ENCODE measurements at places on chromosomes 3 and 15.

DNA sequence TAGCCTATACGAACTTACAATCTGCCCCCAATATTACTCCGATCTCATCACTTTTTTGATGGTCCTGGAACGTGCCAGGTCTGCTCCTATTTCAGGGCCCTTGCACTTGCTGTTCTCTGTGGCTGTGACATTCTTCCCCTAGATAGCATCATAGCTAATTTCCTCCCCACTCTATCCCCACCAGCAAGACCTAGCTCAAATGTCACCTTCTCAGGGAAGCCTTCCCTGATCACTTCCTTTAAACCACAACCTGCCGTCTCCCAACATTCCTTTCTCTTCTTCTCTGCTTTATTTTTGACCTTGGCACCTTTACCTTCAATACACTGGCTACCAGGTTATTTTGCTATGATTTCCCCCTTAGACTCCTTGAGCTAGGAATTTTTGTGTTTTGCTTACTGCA lies 5.3 kb upstream of the SMAD6 start:
- DNase-seq = no peak

- no peak for DNase-seq
Measured at GRCh38 chr3:79973917-79974595, 206.3 kb upstream of the ROBO1 start.

DNA sequence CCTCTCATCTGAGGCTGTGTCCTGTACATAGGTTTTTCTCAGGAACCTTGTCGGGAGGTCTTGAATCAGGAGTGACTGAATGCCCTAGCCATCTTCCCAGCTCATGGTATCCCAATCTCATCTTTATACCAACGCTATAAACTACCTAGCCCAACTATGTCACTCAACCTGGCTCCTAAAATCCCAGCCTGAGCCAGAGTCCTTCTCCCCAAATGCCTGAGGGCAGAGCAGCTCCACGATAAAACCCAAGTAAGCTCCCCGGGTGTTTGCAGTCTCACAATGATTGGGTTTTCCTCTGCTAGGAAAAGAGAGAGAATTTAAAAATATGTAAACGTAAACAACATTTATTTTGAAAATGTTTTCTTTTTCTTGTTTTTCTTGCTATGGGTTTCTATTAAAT lies 14.4 kb downstream of the EIF1B start:
- no peak for DNase-seq

GRCh38 chr3:11705049-11705448 lies 61.3 kb upstream of the VGLL4 start:
- DNase-seq = no peak

DNA sequence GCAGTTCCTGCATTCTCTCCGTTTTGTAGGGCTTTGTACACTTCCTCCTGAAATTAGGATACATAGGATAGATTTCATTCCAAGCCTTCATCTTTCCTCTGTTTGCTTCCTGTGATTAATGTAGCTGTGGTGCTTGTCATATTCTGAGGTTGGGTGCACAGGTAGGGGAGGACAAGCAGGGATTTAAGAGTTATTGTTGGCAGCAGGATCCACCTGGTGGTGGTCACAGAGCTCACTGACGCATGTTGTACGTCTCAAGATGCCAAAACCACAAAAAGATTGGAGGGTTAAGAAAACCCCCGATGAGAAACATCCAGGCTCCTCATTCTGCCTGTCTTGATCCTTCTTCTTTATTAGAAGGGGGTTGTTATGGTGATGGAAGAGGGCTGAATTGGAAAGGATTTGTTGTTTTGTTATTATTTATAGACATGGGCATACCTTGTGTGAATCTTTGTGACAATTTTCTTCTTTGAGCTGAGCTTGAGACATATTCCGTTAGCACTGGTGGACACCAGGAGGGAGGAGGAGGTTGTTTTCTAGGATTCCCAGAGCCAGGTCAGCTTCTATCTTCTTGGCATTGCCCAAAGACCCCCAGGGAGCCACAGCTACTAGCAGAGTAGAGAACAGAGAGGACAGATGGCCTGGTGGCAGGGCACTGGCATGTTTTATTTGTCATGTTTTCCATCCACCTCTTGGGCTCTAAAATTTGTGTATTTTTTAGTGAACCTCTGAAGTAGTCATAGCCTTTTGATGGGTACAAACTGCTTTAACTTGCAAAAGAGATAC lies 57.7 kb upstream of the LARS2 start:
- no peak for DNase-seq

DNA sequence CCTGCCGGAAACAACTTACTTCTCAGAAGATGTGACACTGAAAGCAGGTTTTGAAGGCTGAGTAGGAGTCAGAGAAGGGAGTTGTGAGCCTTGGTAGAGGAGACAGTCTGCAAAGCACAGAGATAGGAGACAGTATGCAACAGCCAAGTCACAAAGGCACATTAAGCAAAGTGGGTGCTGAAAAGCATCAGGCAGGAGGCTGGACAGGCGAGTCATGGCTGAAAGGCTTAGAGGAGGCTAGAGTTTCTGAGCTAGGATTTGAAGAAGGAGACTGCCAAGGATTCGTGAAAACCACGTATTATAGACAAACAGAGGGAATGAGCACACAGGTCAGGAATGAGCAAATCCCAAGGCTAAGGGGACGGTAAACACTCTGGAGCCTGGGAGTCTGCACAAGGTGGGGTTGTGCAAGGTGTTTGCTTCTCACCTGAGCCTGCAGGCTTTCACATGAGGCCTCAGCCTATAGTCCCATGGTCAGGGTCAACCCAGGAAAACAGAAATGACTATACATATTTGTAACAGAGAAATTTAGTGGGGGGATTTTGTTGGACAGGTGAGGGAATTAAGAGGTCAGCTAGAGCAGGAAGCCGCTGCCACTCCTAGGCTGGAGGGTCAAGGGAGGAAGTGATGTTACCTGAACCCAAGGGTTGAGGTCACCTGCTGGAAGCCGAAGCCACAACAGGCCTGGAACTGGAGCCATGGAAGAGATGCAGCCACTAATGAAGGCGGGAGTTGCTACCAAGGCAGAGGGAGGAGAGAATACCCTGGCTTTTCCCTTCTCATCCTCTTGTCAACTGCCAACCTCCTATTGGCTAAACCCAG lies 23.1 kb upstream of the TRIM71 start:
- DNase-seq = no peak

GRCh38 chr15:70555713-70556112 lies 207.6 kb downstream of the UACA start:
- no peak for DNase-seq

GRCh38 chr3:39453134-39453533 lies 14.3 kb upstream of the MOBP start:
- DNase-seq = no peak

- no peak for DNase-seq
Measured at GRCh38 chr3:144384241-144384979, 412.8 kb downstream of the DIPK2A start.

DNA sequence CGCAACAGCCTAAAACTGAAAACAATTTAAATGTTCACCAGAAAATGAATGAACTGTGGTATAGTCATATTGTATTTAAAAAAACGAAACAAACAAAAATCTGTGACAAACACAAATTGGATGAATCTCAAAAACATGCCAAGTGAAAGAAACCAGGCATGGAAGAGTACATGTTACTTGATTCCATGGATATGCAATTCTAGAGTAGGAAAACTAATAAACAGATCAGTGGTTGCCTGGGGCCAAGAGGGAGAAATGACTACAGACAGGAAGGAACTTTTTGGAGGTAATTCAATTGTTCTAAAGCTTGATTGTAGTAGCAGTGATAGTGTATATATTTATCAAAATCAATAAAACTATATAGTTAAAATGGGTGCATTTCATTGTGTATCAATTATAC lies 16.8 kb downstream of the UBE3A start:
- DNase-seq = no peak

DNA sequence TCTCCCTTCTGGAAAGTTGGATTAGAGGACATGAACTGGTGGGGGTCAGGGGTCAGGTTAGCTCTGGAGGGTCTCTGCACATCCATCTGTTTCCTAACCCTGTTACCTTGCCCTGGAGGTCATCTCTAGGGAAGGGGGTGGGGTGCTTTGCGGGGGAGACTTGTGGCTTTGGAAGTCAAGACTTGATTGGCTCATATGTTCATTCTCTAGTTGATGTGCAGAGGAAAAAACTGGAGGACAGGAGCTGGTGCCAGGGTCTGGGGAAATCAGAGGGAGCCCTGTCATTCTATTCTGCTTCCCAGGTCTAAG lies 42.9 kb upstream of the ROPN1 start:
- no peak for DNase-seq

DNA sequence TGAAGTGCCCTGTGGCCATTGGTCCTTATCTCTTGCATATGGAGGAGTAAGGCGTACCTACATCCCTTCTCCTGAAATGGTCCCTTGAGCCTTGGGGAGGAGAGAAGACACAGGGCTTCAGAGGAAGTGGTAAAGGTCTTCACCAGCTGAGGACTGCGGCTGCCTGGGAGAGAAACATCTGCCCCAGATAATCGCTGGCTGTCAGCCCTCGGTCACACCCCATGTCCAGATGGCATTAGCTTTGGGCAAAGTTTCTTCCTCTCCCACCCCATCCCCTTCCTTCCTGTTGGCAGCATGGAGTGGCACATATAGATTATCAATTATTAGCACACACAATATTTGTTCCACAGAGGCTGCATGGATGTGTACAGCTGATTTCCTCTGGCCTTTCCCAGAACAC lies 61.6 kb downstream of the LRTM1 start:
- no peak for DNase-seq

- DNase-seq = no peak
Measured at GRCh38 chr3:172678068-172678467, 32.8 kb downstream of the NCEH1 start.

DNA sequence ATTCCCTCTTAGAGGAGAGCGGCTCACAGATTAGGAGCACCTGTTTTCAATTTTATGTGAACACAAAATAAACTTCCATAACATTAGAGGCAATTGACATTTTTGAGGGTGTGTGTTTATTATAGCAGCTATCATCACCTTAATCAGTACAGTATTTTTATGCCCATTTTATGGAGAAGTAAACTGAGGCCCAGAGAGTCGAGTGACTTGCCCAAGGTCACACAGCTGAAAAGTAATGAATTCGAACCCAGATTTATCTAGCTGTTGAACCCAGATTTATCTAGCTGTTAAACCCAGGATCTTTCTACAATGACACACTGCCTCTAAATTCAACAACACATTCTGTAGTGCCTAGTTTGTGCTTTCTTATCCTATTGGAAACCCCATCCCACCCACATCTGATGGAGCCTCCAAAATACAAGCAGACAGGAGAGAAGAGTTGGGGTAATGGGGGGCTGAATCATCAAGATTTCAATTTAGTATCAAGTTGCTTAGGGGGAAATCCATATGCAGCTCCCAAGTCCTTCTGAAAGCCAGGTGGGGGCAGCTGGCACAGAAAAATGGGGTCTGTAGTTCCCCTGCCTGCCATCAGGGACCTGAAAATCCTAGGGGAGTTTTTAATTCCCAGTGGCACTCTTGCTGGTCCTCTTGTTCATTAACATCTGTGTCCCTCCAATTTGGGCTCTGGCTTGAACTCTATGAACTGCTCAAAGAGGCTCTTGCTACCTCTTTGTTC lies 50.4 kb upstream of the TRA2B start:
- no peak for DNase-seq

GRCh38 chr15:98292442-98293240 lies 332.1 kb downstream of the ARRDC4 start:
- no peak for DNase-seq

- DNase-seq = no peak
Measured at GRCh38 chr3:38392604-38393163, 46.1 kb downstream of the XYLB start.

DNA sequence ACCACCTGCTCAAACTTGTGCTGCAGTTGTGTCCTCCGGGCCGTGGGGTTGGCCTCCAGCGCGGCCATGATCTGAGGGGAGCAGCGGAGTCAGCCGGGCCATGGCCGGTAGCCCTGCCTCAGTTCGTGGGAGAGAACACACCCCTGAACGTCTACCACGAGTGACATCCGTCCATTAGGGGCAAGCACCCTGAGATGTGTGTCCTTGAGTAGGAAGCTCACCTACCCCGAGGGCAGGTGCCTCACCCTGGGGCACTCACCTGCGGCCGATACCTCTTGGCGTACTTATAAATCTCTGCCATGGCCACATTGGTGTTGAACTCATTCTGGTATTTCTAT lies 13.4 kb downstream of the H1-8 start:
- DNase-seq = no peak

- DNase-seq = no peak
Measured at GRCh38 chr3:31053299-31053698, 158.8 kb upstream of the GADL1 start.

GRCh38 chr3:44476181-44476611 lies 1.3 kb downstream of the ZNF445 start:
- no peak for DNase-seq

DNA sequence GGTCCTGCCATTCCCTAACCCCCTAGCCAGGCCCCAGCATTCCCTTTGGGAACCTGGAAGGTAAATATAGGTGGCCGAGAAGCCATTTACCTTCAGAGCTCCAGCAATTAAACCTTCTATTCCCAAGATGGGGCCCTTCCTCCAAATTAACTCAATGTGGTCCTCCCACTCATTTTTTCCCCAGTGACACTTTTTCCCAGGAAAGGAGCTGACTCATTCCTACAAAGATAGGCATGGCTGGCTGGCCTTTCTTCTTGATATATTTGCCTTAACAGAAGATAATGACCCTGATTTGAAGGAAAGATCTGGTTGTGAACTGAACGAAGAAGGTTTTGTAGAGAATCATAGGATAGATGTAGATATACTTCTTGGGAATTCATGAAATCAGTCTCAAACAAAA lies 279.0 kb upstream of the VEPH1 start:
- no peak for DNase-seq

GRCh38 chr3:48469046-48469915 lies 22.7 kb downstream of the ATRIP start:
- DNase-seq = no peak

DNA sequence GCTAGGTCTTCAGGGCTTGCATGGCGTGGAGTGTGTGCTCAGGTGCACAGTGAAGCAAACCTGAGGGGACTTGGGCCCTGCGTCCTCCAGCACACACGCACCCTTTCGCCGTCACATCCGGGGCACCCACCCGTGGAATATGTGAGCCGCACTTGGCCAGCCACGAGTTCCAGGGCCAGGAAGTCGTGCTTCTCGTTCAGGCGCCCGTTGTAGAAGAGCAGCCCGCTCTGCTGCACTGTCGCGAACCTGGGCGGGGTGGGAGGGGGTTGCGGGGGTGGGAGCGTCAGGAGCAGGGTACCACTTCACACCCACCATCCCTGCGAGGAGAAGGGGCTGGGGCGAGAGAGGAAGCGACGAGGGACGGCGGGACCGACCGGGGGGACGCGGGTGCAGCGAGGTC lies 7.1 kb downstream of the CELSR3 start:
- DNase-seq = peak; percentile 33

GRCh38 chr3:155078711-155079467 lies 1.2 kb upstream of the MME start:
- no peak for DNase-seq

- no peak for DNase-seq
Measured at GRCh38 chr15:40255033-40255432, 16.2 kb downstream of the PAK6 start.

GRCh38 chr3:127156338-127157050 lies 36.4 kb upstream of the PRR23E start:
- no peak for DNase-seq
